ENCODE measurements at places on chromosomes 3 and 15. TPM values are rescaled to one million over a fixed set of nuclear protein-coding genes. Genes with fewer than 3 reads are reported as not detected.

Gene LRRC31
- not detected for total RNA-seq

Gene ACAN
- total RNA-seq, result 0.71 TPM

Gene ZNF501
- 5.3 TPM for total RNA-seq

DNA sequence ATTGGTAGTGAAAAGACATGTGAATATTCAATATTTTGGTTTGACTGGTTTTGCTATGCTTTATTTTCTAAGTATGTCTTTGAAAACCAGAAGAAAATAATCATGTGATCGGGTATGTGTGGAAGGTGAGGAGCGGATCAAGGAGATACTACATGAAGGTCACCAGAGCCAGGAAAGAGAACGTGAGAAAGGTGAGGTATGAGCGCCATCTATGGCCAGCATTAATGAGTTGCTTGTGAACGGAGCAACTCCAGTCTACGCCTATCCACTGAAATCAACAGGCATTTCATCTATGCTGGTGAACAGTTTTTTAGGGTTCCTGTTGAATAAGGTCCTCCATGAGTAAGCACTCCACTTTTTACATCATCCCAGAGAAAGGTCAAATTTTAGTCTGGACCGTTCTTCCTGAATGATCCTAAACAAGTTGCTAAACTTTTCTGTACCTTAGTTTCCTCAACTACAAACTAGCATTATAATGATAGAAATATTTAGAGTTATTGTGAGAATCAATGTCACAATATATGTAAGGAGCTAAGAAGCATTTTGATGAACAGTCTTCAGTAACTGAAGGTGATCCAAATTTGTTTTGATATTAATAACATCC, 1435.2 kb upstream of the CADM2 start:
- DNase-seq, result peak; percentile 54

DNA sequence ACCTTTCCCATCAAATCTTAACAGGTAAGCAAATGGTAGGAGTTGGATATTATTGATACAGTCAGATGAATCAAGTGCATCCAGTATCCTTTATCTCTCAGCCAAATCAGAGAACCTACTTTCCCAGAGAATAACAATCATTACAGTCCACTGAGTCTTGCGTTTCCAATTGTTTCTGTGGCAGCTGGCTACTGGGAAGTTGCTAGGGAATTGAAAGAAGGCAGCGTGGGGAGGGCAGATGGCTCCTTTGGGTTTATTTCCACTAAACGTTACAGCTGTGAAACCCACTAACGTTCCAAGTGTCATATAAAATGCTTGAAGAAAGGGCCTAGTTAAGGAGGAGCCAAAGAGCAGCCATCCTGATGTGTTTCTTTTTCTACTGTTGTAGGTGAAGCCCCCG, 78.4 kb downstream of the WDR72 start:
- no peak for DNase-seq

GRCh38 chr15:100721758-100722550, 119.6 kb downstream of the ASB7 start:
- no peak for DNase-seq

GRCh38 chr3:118682921-118683320, 351.7 kb downstream of the IGSF11 start:
- DNase-seq, result no peak

DNA sequence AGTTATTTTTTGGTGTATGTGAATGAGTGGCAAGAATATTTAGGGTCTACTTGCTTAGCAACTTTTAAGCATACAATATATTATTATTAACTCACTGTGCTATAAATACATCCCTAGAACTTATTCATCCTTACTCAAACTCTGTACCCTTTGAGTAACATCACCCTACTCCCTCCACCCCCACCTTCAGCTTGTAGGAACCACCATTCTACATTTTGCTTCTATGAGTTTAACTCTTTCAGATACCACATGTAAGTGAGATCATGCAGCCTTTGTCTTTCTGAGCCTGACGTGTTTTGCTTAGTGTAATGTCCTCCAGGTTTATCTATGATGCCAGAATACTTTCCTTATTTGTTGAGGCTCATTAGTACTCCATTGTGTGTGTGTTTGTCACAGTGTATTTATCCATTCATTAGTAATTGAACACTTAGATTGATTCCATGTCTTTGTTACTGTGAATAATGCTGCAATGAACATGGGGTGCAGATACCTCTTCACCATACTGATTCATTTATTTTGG, 526.9 kb downstream of the PYDC2 start:
- DNase-seq, result no peak

Data from H1 (cell line).